ENCODE measurements at places on chromosomes 5 and 9.

DNA sequence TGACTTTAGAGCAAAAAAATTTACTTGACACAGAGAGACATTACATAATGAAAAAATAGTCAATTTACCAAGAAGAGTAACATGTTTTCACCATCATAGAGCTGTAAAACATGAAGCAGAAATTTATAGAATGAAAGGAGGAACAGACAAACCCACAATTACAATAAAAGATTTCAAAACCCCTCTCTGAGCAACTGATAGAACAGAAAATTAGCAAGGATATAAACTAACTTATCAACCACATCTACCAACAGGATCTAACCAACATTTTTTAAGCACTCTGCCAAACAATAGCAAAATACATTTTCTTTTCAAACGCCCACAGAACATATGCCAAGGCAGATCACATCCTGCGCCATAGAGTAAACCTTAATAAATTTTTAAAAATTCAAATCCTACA, 17.9 kb downstream of the SLCO4C1 start:
- DNase-seq = no peak

DNA sequence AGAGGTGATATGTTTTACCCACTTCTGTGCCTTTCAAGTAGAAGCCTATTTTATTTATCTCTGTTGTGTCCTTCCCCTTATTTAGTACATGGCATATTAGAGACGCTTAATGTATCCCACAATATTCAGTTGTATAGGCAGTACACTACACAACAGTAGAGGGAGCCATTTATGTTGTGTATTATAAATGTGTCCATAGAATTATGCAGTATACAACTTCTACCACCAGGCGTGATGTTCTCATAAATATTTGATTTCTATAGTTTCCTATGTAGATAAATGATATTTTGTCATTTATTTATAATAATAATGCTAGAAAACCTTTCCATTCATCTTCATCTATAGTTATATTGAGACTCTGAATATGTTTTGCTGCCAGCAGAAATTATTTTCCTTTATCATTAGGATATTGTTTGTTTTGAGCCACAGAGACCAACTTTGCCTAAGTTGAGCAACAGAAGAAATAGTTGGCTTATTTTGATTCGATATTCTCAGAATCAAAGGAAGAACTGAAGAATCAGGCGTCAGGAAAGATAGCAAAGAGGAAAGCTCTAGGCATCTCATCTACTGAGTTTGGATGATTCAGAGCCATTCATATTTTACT, 81.7 kb downstream of the ADAMTS19 start:
- no peak for DNase-seq

DNA sequence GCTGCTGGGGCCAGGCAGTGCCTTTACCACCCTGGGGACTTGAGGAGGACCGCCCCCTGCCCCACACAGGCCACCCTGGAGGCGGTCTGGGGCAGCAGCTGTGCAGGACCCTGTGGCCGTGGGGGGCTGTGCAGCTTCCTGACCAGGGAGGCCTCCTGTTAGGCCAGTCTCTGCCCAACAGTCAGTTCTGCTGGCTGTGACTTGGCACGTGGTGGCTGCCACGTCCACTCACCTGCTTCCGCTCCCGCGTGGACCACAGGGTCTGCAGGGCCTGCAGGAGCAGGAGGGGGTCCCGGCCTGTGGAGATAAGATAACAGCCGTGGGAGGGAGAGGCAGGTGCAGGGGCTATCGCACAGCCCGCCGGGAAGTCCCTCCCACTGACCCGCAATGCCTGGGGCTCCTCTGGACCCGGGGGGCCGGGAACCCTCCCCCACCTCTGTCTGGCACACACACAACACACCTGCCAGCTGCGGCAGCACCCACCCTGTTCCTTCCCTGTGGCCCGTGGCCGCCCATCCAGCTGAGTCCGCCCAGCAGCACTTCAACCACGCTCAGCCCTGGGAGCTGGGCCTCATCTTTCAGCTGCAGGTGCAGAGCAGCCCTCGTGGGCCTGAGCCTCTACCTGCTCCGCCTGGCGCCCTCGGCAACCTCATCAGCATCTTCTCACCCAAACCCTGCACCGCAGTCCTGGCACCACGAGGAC, 39.7 kb downstream of the EXD3 start:
- DNase-seq = no peak

DNA sequence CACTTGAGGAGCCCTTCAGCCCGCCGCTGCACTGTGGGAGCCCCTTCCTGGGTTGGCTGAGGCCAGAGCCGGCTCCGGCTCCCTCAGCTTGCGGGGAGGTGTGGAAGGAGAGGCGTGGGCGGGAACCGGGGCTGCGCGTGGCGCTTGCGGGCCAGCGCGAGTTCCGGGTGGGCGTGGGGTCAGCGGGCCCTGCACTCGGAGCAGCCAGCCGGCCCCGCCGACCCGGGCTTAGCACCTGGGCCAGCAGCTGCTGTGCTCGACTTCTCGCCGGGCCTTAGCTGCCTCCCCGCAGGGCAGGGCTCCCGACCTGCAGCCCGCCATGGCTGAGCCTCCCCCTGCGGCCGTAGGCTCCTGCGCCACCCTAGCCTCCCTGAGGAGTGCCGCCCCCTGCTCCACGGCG, 6.2 kb upstream of the SHB start:
- DNase-seq = no peak

GRCh38 chr9:122930541-122931225, 629 bp downstream of the ZBTB26 start:
- no peak for DNase-seq

- DNase-seq = peak; percentile 23
Measured at GRCh38 chr5:68898951-68899471, 194.8 kb upstream of the SLC30A5 start.

- DNase-seq = no peak
Measured at GRCh38 chr5:165161204-165161603, 1655.8 kb downstream of the MAT2B start.

- DNase-seq = no peak
Measured at GRCh38 chr5:138179277-138179857, 455 bp downstream of the KIF20A start.

DNA sequence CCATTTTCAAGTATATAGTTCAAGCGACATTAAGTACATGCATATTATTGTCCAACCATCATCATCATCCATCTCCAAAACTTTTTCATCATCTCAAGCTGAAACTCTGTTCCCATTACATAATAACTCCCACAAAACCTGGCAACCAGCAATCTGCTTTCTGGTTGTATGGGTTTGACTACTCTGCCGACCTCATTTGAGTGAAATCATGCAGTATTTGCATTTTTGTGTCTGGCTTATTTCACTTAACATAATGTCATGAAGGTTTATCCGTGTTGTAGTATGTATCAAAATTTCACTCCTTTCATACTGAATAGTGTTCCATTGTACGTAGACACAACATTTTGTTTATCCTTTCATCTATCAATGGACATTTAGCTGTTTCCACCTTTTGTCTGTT, 74.8 kb downstream of the SGCD start:
- no peak for DNase-seq

GRCh38 chr9:14085810-14086209, 228.1 kb downstream of the NFIB start:
- DNase-seq = no peak

DNA sequence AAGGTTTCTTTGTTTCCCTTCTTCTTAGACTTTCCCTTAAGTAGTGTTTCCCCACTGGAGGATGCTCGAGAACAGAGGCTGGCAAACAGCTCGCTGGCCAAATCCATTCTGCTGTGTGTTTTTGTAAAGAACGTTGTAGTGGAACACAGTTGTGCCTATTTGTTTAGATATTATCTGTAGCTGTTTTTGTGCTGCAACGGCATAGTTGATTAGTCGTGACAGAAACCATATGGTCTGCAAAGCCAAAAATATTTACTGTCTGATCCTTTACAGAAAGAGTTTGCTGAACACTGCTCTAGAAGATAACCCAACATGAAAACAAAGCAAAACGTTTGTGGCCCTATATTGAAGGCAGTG, 47.0 kb upstream of the EGFLAM start:
- no peak for DNase-seq

DNA sequence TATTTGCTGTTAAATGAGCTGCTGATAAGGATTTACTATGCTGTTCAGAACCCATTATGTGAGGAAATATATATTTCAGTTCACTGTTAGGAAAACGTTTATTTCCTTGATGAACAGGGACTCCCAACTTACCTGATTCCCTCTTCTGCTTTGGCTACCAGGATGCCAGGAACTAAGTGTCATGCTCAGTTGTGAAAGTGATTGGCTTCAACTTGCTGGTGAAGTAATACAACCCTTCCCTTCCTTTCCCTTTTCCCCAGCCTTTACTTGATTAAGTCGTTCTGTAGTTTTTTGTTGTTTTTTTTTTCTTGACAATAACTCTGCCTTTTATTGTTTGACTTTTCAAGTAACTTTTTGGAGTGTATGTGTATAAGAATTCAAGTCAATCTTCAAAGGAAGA, 309.3 kb downstream of the DOCK8 start:
- DNase-seq = no peak

GRCh38 chr9:20417373-20418080, 204.8 kb downstream of the MLLT3 start:
- DNase-seq = no peak

DNA sequence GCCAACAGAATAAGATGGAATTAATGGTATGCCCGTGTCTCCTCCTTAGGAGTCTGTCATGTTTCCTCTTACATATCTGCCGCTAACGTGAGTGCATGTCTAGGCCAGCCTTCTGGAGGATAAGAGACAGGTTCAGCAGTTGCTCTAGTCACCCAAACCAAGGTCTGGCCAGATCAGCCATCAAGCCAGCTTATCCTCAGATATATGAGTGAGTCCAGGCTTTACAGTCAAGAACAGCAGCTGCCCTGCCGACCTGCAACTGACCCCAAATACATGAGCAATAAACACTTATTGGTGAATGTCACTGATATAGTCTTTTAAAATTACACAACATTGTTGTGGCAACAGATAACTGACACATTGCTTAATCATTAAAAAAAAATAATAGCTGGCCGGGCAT, 123.5 kb downstream of the TSSK1B start:
- DNase-seq = no peak

GRCh38 chr5:96337048-96337781, 95.8 kb downstream of the PCSK1 start:
- DNase-seq = no peak

GRCh38 chr5:170704417-170705192, 78.9 kb upstream of the GABRP start:
- DNase-seq = no peak

- no peak for DNase-seq
Measured at GRCh38 chr5:139287890-139288635, 5.5 kb upstream of the MATR3 start.

DNA sequence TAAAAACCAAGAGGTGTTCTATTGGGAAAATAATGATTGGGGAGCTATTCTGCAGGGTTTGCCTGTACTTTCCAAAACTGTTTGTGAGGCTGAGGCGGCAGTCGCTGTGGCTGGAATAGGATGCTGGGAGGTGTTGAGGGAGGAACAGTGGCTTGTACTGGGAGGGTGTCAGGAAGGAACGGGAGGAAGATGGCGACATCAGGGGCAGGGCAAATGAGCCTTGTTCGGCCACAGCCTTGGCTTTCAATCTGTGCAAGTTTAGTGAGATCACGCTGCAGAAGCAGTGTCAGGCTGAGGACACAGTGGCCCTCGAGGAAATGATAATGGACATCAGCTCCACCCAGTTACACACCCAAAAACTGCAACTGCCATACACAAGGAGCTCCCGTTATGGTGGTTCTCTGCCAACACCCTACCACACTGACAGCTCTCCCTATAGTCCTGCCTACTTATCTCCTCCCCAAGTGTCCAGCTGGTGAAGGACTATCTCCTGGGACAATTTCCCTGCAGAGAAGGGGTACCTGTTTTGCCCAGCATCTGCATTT, 27.3 kb downstream of the KIF2A start:
- peak; percentile 54 for DNase-seq

GRCh38 chr5:132949136-132949535, 14.3 kb downstream of the AFF4 start:
- DNase-seq = no peak

- DNase-seq = no peak
Measured at GRCh38 chr9:20364959-20365358, 257.3 kb downstream of the MLLT3 start.

GRCh38 chr5:138819081-138819480, 56.1 kb downstream of the LRRTM2 start:
- no peak for DNase-seq

GRCh38 chr5:41983284-41983683, 58.2 kb downstream of the FBXO4 start:
- DNase-seq = no peak

DNA sequence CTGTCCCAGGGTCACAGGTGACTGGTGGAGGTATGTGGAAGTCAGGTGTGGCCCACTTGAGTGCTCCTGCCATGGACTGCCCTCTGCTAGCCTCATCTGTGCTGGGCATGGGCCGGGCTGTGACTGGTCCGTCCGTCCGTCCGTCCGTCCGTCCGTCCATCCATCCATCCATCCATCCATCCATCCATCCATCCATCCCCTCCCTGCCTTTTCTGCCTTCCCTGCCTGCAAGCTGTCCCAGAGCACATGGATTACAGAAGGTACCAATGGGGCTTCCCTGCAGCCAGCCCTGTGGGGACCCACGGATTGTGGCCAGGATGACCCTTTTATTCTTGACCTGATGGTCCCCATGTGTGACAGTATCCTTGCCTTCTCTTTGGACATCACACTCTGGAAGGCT, 92.5 kb downstream of the MACROH2A1 start:
- no peak for DNase-seq

GRCh38 chr9:4815381-4815956, 22.7 kb downstream of the RCL1 start:
- no peak for DNase-seq

DNA sequence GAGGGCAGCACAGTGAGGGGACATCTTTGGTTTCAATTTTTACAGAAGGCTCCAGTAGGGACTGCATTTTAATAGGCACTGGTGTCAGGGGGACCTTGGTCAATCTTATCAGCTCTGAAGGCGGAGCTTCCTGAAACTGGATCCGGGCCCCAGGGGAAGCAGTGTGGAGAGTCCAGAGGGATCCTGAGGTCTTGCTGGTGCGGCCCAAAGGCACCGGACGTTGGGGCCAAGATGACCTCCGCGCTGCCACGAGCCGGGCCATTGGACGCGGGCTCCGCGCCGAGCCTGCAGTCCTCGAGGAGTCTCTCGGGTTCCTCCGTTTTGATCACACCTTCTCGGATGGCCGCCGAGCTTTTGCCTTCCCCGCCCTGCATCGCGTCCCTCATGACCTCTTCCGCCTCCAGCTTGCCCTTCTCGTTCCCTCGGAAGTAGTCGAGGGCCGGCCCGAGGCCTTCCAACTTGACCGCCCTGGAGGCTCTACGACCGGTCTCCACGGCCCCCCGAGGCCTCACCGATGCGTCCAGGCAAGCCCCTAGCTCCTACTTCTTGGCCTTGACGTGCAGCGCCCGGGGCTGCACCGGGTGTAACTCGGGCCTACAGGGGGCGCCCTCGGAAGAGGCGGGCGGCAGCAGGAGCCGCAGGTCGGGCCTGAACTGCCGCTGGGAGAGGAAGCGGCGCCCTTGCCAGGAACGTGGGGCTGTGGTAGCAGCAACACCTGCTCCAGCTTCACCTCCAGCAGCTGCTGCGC, 18.8 kb downstream of the C5orf52 start:
- DNase-seq = no peak
